ENCODE measurements at places on chromosomes 3 and 15.

GRCh38 chr15:92415639-92416297 lies 22.1 kb downstream of the ST8SIA2 start:
- DNase-seq = no peak

DNA sequence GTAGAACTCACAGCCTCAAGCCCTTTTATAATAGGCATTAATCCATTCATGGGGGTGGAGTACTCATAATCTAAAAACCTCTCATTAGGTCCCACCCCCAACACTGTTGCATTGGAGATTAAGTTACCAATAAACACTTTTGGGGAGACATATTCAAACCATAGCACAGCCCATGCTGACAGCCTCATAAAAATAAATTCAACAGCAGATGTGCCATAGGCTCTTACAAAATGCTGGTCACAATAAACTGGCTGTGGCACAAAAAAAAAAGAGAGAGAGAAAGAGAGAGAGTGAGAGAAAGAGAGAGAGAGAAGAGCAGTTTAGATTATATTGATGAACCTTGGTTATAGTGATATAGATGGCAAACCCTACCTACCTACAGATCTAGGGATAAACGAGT lies 1000.9 kb downstream of the TUSC7 start:
- DNase-seq = no peak

DNA sequence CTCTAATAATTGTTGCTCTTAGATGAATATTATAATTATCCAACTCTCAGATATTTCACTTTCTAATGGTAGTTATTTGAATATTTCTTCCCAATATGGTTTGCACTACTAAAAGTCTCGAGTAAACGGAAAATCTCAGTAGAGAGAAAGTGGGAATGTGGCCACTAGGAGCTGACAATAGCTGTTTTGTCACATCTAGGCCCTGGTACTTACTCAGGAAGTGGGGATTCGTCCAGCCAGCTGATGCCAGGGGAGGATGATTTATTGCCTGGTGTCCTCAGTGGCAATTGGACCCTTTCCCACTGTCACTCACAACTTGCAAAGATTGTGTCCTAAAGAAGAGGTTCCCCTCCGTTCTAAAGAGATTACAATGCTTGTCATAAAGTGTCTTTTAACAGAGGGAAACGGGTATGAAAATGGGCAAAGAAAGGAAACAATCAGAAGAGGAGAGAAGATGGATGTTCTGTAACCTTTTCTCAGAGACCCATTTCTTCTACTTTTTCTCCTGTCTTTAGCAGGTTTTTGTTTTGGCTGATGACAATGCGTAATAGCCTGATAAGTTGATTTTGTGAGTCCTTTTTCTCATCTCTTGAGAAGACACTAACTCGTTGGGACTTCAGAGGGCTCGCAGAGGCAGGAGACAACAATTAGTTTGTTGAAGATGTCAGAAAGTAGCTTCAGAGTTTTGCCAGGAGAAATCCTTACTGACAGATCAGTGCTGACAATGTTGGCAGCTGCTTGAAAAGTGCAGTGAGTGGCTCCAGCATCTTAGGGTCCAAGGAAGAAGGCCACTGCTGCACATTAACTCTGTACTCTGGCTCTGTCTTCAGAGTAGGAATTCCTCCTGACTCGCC lies 320.6 kb downstream of the MECOM start:
- DNase-seq = no peak

- DNase-seq = no peak
Observed at GRCh38 chr3:197499427-197499826, 56.3 kb downstream of the BDH1 start.

- no peak for DNase-seq
Observed at GRCh38 chr3:197575362-197575761, 19.6 kb upstream of the BDH1 start.
